ENCODE measurements at places on chromosomes 7 and 10. TPM values are rescaled to one million over a fixed set of nuclear protein-coding genes. Genes with fewer than 3 reads are reported as not detected.

DNA sequence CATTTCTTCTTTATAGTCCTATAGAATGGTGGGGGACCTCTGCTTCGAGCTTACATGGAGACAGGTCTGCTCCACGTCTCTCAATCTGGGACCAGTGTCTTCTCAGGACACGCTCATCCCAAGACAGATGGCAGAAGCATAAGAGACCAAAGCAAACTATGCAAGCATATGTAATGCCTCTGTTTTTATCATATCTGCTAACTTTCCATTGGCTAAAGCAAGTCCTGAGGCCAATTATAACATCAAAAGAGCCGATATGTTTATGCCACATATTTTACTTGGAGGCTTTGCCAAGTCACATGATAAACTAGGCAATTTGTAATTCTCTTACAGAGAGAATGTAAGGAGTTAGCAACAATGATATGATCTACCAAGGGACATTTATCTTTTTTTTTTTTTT, 102.6 kb upstream of the NRBF2 start:
- no peak for DNase-seq

- DNase-seq = no peak
Measured at GRCh38 chr10:114038819-114039218, 4.8 kb upstream of the ADRB1 start.

DNA sequence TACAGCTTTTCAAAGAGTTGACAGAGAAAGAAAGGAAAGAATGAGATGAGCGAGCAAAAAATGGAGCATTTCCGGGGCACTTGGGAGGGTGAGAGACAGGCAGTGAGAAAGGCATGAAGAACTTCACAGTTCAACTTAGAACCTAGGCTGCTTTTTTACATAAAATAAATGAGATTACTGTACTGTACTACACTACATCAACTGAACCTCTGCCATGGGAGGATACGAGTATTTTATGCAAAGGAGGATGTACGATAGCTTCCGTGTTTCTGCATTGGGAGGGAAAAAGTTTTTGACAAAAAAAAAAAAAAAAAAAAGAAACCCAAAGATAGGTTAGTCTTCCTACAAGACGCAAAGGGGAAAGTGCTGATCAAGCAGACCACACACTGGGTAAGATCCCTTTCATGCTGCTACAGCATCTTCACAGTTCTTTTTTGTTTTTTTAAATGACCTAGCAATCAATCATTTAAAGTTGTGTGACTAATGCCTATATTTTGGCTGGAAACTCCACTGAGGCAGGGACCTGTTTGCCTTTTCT, 88.0 kb downstream of the RAPGEF5 start:
- no peak for DNase-seq

Gene C7orf57
- not detected for total RNA-seq

Gene INA
- total RNA-seq = not detected

All from gastrocnemius medialis (tissue), 4 donors.